Mesothelial cell of epicardium (in vitro differentiated cells): ENCODE measurements at places on chromosomes 5 and 9.

DNA sequence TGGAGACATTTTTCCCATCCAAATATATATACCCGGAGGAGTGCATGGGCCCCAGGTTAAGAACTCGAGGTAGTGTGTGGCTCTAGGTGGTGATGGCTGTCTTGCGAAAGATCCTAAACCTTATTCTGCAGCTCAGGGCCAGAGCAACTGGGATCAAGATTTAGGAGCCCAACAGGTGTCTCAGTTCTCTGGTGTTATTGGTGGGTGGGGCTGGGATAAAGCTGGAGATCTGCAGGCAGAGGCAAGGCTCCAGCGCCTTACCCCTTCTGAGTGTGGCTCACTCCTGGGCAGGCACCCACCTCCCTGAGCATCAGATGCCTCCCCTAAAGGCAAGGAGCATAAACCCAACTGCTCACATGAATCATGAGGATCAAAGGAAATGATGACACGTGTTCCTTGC lies 11.2 kb downstream of the UBE2QL1 start:
- DNase-seq, result no peak

- no peak for DNase-seq
These were observed 77.6 kb downstream of the CACNA1B start for GRCh38 chr9:137955224-137955570.

DNA sequence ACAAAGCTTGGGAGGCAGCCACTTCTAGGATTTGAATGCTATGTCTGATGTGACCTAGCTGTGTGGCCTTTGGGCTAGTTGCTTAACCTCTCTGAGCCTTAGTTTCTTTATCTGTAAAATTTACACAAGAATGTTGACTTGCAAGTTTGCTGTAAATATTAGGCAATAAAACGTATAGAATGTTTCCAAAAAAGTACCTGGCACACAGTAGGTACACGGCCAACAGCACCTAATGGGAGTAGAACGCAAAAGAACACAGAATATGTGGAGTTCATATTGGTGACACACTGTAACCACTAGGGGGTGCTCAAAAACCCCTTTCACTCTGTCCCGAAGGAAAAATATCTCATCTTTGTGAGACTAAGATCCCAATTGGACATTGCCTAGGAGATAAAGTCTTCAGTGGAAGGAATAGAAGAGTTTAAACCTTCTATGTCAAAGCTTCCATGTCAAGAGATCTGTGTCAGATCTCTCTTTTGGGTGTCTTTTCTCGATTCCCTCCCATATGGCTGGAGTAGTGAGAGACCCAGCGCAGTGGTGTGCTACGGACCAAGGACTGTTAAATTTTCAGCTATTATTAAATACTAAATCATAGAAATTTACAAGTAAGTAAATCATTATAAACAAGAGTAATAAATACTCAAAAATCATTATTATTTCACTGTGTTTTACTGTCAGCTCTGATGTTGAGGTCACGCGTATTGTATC lies 145.4 kb upstream of the RAD23B start:
- DNase-seq, result no peak

- DNase-seq, result no peak
These were observed 242.4 kb downstream of the EFNA5 start for GRCh38 chr5:107428303-107428813.

DNA sequence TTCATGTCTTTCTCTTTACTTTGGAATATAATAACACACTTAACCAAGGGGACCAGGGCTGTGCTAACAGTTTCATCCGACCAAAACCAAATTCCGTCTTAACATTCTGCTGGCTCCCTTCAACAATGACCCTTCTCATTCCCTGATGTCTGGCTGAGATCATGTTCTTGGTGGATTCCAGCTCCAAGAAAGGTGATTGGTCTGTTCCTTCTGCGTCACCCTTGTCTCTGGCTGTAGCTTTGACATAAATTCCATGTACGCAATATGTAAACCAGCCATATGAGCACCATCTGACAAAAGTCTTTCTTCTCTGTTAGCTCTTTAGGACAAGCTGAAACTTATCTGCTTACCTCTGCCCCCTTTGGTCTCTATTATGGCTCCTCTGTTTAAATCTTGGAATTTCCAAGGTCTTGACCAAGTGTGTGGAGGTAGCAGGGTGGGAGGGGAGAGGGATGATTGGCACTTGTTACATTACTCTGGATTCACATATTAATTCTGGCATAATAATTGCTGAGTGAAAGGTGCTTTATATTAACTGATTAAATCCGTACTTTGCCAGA lies 45.7 kb upstream of the HSD17B4 start:
- no peak for DNase-seq

- DNase-seq, result no peak
These were observed 32.7 kb upstream of the ZCCHC9 start for GRCh38 chr5:81268521-81269196.

DNA sequence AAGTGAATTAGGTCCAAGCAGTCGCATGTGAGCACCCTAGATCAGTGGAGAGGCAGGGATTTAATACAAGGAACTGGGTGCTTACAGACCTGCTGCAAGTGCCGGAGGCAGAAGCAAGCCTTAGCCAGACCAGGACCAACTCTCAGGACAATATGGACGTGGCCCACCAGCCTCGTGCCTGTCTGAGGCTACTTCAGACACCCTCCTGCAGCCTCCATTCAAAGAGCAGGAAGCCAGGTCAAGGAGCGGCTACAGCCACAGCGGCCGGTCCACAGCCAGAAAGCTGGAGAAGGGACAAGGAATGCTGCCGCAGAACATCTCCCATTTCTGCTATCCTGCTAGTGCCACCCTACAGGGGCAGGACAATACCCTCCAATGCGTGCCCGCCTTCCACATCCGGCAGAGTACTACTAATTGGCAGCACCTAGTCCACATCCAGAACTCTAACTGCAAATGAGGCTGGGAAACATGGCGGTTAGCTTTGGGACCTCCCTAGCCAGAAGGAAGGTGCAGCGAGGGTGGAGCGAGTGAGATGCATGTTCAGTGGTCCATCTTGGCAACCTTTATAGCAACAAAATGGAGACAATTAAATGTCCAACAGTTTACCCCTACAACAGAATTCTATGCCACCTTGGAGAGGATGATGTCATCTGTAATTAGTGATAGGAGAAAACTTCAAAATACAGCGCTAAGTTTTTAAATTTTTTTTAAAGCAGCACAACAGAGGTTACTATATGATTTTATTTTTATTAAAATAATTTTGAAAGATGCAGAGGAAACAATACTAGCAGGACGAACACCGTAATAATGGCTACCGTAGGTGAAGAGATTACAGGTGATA lies 1.0 kb upstream of the ALDH1B1 start:
- DNase-seq, result no peak

DNA sequence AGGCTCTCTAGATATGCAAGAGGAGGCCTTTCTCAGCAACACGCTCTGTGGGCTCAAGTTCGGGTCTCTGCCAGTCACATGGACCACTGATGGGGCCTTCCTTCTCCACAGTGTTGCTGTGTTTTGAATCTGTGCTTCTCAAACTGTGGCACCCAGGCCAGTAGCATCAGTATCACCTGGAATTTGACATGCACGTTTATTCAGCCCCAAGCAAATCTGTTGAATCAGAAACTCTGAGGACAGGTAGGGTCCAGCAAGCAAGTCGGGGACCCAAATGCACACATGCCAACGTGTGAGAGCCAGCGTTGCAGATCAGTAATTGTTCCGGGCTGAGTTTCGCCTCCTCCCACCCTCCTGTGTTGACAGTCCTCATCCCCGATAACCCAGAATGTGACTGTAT lies 502.6 kb downstream of the IRX1 start:
- DNase-seq, result no peak
